ENCODE measurements at places on chromosomes 11 and 22.

DNA sequence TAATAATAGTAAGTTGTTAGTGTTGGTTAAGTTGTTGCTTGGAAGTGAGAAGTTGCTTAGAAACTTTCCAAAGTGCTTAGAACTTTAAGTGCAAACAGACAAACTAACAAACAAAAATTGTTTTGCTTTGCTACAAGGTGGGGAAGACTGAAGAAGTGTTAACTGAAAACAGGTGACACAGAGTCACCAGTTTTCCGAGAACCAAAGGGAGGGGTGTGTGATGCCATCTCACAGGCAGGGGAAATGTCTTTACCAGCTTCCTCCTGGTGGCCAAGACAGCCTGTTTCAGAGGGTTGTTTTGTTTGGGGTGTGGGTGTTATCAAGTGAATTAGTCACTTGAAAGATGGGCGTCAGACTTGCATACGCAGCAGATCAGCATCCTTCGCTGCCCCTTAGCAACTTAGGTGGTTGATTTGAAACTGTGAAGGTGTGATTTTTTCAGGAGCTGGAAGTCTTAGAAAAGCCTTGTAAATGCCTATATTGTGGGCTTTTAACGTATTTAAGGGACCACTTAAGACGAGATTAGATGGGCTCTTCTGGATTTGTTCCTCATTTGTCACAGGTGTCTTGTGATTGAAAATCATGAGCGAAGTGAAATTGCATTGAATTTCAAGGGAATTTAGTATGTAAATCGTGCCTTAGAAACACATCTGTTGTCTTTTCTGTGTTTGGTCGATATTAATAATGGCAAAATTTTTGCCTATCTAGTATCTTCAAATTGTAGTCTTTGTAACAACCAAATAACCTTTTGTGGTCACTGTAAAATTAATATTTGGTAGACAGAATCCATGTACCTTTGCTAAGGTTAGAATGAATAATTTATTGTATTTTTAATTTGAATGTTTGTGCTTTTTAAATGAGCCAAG lies 2.7 kb downstream of the NEAT1 start:
- DNase-seq: no peak

DNA sequence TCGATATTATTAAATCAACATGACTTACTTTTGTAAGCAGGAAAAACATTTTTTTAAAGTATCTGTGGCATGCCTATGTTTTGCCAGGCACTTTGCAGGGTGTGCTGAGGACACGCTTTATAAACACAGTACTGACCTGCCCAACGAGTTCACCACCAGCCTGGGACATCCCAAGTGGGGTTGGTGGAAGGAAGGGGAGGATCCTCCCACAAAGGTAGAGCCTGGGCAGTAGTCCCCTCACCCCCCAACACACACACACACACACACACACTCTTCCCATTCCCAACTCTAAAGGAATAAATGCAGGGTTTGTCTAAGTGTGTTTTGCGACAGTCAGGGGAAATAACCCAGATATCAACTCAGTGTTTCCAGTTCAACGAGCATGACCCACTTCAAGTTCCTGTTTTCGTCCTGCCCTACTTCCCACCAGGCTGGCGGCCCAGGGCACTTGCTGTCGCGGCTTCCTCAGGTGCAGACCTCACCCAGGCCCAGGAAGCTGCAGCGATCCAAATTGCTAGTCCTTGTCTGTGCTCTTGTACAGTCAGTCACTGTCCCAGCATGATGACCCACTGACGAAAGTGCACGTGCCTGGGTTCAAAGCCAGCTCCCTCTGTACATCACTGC lies 3.1 kb downstream of the CERK start:
- no peak for DNase-seq

DNA sequence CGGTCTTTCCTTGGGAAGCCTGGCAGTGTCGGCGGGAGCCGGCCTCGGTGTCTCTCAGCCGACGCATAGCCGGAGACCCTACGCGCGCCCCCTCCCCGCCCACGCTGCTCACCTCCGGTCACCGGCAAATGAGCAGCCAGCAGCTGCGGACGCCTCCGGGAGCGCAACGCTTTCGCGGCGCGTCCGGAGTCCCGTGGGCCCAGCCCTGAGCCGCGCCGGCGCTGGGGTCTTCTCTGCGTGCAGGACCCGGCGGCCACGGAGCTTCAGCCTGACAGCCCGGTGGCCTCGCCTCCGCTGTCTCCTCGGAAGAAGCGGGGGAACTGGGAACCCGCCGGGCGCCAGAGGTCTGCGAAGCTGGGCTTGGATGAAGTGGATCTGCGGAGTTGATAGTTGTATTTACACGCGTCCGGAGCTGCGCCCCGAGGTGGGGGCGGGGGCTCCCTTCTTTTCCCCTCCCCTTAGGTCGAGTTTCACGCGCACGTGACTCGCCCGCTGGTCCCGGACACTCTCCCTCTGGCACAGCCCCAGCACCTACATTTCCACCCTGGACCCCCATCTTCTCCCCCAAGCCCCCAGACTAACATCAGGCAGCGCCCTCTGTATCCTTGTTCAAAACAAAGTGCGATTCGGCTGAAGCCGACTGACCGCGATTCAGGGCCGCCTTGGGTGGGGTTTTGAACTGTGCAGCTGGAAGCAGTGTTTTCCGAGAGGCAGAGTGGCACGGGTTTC lies at the start of gene SLC43A1:
SLC43A1 (minus strand) TSS at position 371 of the 729 bp plus-strand sequence. CDS start 1,591 bp downstream, outside the sequence.
- no peak for DNase-seq

GRCh38 chr11:71176812-71177211 lies 75.6 kb downstream of the SHANK2 start:
- no peak for DNase-seq

- no peak for DNase-seq
These were observed 564 bp upstream of the ANO1 start for GRCh38 chr11:70077411-70078094.

Measured in midbrain (tissue), 1 donor.